ENCODE measurements at places on chromosomes 2 and 18.

GRCh38 chr18:23412351-23412964 lies 40.6 kb upstream of the RIOK3 start:
- DNase-seq: peak; percentile 11

- no peak for DNase-seq
These were observed 141.8 kb downstream of the GRB14 start for GRCh38 chr2:164479460-164479859.

DNA sequence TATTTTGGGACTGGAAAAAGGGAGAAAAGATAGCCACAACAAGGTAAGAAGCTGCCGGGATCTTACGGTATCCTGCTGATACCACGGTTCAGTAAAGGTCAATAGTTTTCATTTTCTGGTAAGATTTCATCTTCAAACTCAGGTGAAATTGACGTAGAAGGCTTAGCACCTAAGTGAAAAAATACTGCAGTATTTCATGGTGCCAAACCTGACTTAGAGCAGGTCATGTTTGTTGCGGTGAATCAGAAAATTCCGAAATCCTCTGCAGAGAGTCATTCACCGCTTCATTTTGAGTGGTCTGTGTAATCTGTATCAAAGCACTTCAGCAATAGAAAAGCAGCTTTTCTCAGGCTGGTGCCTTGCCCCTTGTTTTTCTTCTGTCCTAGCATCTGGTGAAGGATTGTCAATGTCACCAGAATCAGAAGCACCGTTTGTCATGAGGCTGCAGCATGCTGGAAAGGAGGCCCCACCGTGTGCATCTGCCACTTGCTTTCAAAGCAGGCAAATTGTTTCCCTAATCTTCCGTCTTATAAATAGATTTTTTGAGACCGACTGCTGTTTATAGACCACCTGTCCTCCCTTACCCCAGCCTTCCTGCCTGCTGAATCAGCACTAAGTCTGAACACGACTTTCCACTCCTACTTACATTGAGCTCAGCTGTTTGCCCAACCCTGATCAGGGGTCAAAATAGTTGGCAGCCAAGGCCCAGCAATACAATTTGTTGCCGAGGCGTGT lies 156.3 kb downstream of the EML6 start:
- no peak for DNase-seq

DNA sequence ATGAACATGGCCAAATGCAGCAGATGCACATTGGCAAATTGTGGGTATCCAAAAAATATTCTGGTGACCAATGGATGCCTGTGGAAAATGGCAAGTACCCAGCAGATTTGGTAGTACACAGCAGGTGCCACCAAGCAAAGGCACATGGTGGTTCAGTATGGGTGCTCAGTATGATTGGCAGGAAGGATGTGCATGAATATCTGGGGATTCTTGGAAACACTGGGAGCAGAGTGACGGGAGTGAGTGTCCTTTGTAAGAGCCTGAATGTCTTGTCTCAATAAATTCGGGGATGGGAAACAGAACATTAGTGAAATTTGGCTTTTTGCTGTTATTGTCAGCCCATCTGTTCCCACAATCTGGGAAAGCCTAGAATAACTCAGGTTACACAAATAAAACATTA lies 36.8 kb upstream of the ACADL start:
- no peak for DNase-seq

- no peak for DNase-seq
These were observed 158.9 kb downstream of the NEB start for GRCh38 chr2:151575338-151575737.

GRCh38 chr2:238738917-238739316 lies 109.0 kb upstream of the TWIST2 start:
- DNase-seq: no peak

- DNase-seq: no peak
These were observed 1328.7 kb upstream of the NXPH2 start for GRCh38 chr2:140108706-140109475.

- DNase-seq: no peak
These were observed 17.3 kb downstream of the HPCAL1 start for GRCh38 chr2:10319892-10320574.

DNA sequence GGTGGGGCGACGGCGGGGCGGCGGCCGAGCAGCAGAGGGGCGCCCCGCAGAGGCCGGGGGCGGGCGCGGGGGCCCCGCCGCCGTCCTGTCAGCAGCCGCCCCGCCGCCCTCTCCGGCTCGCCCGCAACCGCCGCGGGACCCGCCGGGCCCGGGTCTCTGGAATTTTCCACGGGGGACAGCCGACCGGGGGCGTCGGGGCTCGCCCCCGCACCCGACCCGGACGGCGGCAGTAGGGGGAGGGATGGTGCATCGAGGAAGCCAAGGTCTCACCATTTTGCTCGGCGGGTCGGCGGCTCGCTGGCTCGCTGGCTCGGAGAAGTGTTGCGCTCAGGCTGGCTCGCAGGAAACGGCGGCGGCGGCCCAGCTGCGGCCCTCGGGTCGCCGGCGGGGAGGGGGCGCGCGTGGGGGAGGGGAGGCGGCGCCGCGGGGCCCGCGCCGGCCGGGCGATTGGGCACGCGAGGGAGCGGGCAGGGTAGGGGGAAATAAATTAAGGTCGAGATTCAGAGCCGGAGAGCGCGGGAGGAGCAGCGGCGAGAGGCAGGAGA lies 405 bp downstream of the PPP3R1 start:
- DNase-seq: peak; percentile 54

- DNase-seq: no peak
These were observed 3.5 kb downstream of the CNNM4 start for GRCh38 chr2:96764253-96764637.

GRCh38 chr2:207879536-207879935 lies 109.8 kb upstream of the FZD5 start:
- DNase-seq: no peak

DNA sequence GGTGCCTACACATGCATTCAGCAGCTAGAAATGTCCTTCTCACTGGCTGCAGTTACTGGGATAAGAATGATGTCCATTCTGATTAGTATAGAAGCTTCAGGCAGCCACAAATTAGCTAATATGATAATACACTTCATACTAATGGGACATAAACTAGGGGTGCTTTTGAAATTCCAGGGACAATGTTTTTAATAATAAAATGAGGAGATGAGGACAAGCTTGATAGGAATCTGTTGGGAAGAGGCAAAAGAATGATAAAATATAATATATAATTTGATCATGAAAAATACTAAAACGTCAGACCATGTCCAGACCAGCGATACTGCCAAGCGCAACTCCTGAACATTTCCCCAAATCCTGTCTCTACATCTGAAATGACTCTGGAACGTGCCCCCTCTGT lies 157.1 kb downstream of the RIT2 start:
- no peak for DNase-seq

DNA sequence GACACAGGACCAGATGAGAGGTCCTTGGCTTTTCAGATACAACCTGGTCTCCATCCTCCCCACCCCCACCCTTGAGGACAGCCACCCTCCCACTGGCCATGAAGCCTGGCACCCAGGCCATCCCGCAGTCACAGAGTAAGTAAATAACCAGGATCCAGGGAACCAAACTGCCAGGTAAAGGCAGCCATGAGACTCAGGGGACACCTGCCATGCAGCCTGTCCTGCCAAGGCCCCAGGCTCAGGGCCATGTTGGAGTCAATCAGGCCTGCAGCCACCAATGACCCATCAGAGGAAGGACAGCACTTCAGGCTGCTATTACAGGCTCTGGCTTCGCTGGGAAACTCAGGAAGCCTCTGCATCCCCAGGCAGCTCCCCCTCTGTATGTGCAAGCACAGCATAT lies 15.6 kb downstream of the SPATA3 start:
- no peak for DNase-seq

- DNase-seq: no peak
These were observed 107.6 kb upstream of the FZD7 start for GRCh38 chr2:201926067-201926466.

GRCh38 chr2:228084717-228085116 lies 96.8 kb downstream of the SPHKAP start:
- no peak for DNase-seq

GRCh38 chr2:31101701-31102100 lies 36.5 kb downstream of the GALNT14 start:
- no peak for DNase-seq

DNA sequence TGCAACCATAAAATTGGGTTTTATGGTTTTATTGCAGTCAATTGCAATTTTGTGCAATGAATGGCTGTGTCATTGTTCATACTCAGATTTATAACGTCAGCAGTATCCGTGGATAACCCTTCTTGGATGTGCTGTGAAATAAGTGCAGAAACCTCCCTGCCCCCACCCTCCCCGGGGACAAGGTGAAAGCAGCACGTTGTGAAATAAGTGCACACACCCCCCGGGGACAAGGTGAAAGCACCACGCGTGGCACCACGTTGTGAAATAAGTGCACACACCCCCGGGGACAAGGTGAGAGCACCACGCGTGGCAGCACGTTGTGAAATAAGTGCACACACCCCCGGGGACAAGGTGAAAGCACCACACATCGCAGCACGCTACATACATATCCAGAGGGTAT lies 93.6 kb upstream of the NFATC1 start:
- no peak for DNase-seq

- no peak for DNase-seq
These were observed 6.5 kb upstream of the ACTG2 start for GRCh38 chr2:73886357-73886756.

DNA sequence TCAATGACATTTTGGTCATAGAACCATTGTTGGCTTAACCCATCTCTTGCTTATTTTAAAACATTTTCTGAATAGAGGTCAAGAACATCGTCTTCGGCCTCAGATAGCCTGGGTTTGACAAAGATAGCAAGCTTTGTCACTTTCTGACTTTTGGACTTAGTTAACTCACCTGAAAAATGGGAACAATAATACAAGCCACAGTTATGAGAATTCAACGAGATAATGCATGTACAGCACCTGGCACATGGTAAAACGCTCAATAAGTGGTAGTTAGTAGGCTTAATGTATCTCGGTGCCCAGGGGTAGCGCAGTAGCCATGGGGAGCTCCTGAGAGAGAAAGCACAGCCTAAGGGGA lies 446 bp upstream of the COPS7B start:
- DNase-seq: peak; percentile 36

DNA sequence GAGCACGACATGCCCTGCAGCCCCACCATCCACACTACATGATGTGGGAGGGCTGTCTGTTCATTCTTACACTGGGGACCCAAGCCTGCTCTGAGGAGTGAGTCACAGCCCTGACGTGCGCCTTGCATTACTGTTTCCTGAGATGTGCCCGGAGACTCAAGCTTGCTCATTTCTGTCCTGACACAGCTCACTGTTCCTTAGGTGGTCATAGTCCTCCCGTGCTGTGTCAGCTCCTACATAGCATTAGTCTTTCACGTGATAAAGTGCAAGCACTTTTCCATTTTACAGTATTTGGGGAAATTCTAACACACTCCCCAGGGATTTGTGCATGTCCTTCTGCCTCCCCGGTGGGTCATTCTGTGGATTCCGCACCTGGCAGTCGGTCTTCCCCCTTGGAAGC lies 46.2 kb upstream of the TRIM43B start:
- no peak for DNase-seq

- DNase-seq: peak; percentile 50
These were observed 779 bp downstream of the PTPRN start for GRCh38 chr2:219308142-219309101.

- peak; percentile 32 for DNase-seq
These were observed 49.5 kb downstream of the KCNE4 start for GRCh38 chr2:223101340-223102039.

GRCh38 chr2:228239207-228239906 lies 57.9 kb upstream of the SPHKAP start:
- no peak for DNase-seq

- no peak for DNase-seq
These were observed 1.9 kb downstream of the YES1 start for GRCh38 chr18:809985-810642.

GRCh38 chr2:28681158-28681571 lies 70.5 kb upstream of the PPP1CB start:
- peak; percentile 26 for DNase-seq

DNA sequence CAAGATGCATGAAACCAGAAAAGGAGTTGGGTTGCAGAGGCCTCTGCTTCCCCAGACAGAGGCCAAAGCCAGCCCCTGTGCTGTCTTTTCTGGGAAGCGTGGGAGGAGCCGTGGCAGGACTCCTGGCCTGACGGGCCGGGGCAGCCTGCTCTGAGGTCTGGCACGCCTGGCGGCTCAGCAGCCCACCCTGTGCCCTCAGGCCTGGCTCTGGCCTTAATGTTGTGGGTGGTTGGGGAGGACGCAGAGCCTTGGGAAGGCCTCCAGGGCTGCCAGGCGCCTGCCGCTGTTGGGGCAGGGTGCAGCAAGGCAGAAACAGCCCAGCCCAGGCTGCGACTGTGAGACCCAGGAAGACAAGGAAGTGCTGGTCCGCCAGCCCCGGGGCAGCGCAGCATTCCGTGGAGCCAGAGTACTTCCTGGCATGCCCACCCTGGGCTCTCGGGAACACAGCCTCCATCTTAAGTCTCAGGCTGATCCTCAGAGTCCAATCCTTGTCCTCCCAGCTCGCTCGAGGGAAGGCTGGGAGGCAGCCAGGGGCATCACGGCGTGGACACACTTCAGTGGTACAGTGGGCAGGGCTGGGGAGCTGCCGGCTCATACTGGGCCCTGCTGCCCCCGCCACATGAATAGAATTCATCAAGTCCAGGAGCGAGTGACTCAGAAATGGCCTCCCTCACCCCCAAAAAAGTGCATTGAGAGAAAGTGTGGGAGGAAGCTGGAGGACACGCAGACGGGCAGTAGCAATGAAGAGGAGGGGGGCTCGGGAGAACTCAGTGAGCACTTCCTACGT lies 72.6 kb downstream of the EMX1 start:
- DNase-seq: no peak

DNA sequence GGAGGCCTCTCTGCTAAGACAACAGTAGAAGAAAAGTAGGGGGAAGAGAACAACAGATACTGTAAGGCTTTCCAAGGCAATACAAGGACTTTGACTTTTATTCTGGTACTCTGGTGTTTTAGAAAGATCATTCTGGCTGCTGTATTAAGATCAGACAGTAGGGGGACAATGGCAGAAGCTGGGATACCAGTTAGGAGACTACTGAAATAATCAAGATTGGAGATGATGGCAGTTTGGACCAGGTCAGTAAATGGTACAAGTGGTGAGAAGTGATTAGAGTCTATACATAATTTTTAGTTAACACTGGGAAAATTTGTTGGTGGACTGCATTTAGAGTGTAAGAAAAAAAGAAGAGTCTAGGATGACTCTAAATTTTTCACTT lies 139.7 kb downstream of the ROCK1 start:
- DNase-seq: peak; percentile 63

DNA sequence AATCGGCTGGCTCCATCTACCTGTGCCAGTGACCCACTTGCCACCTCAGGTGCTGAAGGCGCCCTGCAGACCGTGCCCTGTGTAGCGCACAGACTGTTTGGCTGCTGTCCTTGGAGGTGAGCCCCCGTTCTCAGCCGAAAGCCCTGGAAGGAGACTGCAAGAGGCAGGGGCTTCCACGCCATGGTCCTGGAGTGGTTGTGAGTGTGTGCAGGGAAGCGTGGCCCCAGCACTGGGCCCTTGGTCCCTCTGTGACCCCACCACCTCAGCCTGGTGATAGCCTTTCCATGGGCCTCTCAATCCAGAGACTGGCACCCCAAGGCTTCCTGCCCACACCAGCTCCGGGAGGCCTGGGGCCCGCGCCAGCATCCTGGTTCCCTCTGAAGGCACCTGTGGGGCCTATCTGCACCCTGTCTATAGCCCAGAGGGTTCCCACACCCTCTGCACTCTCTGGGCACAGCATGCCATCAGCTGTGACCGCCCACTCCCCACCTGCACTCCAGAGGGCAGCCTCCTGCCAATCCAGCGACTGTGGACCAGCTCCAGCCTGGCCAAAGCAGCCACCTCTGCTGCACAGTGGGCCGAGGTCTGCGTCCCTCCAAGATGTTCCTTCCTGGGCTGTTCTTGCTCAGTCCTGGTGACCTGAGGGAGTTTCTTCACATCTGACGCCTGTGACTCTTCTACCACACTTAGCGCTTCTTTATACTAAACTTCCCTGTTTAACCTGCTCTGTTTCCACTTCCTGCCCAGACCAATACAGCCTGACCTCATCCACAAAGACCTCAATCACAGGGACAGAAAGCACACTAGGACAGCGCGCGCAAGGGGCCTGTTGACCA lies 109.5 kb downstream of the EIPR1 start:
- DNase-seq: no peak

All from NAMALWA (cell line).